Stimulated activated CD4-positive, alpha-beta T cell treated with anti-CD3 and anti-CD28 coated beads, Interleukin-2, amount 100 ng/mL, for 48 hours (primary cell): ENCODE measurements at places on chromosomes 5 and 9.
A peak's percentile ranks its signal among the peaks of the same experiment; 100 is the strongest.

DNA sequence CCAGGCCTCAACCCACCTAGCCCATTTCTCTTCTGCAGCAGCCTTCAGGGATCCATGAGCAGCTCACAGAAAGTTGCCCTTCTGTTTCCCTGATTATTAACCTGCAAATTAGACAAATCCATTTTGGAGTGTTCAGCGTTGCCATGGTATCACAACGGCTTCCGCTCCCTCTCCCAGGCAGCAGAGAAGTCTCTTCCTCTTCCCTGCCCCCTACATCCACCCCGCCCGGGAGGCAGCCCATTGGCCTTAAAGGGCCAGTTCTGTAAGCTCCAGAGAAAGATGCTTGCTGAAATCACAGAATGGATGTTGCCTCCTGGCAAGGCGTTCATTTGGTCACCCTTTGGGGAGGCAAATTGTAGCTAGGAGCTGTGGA, 47.7 kb upstream of the BOD1 start:
- DNase-seq = no peak

DNA sequence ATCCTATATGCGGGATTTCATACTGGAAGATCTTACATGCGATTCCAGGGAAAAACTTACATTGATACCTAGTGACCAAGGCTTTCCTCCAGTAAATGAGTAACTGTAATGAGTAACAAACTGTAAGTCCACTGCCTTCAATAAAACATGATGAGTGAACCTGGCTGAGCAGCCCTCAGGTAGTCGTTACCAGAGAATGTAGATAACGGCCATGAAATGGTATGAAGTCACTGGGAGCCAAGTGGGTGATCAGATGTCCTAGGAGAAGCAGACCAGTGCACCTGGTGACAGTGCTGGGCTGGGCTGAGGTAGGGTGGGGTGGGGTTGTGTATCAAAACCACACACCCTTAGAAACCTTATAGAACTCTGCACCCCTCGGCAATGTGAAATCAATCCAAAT, 203.6 kb downstream of the ALDH1A1 start:
- DNase-seq = no peak

DNA sequence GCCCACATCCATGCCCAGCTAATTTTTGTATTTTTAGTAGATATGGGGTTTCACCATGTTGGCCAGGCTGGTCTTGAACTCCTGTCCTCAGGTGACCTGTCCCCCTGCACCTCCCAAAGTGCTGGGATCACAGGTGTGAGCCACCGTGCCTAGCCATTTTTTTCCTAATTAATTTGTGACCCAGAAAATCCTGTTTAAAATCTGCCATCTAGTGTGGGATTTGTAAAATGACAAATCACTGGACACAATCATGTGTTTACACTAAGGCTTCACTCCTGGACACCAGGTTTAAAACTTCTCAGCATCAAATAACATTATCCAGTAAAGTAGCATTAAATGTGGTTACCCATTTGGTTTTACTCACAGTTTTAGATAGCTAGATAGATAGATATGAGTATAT, 18.6 kb upstream of the KDM4C start:
- no peak for DNase-seq

DNA sequence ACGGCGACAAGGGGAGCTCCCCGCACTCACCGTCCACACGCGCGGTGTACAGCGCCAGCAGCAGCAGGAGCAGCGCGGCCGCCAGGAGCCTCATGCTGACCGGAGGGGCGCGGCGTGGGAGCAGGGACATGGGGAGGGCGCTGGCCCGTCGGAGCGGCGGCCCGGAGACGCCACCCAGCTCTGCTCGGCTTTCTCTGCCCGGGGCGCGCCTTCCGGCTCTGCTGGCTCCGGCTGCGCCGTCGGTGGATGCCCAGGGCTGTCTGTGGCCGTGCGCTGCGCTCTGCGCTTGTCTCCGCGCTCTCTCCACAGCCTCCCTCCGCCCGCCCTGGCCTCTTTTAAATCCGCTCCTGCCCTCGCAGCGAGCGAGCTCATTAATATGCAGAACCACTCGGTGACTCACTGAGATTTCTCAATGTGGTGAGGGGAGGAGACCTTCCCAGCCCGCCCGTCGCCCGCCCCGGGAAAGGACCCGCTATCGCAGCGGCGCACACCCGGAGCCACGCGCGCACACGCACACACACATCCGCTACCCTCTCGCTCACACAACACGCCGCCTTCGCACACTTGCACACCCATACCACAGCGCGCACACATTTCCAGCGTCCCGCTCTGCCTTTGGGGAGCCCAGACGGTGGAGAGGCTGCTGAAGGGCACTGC, at the start of gene CXCL14:
TSS of gene CXCL14 (minus strand) at position 307 of the 657 bp plus-strand sequence. CDS start at position 94, 213 bp downstream.
- peak; percentile 5 for DNase-seq

GRCh38 chr5:96835791-96836191, 28.0 kb upstream of the ERAP1 start:
- DNase-seq = no peak

GRCh38 chr5:102139029-102139428, 157.1 kb downstream of the SLCO4C1 start:
- no peak for DNase-seq

GRCh38 chr9:93129691-93130500, 4.2 kb downstream of the NINJ1 start:
- no peak for DNase-seq

DNA sequence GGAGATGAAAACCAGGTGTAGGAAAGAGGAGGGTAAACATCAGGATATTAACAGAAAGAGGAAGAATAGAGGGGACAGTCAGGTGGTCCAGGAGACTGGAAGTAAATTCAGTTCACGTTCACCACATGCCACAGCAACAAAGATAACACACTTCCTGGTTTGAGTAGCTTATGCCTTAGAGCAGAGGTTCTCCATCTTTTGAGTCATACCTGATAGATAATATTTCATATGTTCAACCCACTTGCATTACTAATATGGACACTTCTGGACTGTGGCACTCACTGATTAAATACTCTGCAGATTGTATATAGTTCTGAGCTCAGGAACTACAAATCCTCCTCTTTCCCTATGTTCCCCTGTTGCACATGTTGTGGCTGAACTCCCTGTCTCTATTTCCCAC, 179.9 kb upstream of the NR3C1 start:
- DNase-seq = no peak

- DNase-seq = no peak
Measured at GRCh38 chr5:162824360-162824759, 613.0 kb upstream of the CCNG1 start.

- no peak for DNase-seq
Measured at GRCh38 chr5:68086857-68087256, 128.7 kb upstream of the PIK3R1 start.

- DNase-seq = no peak
Measured at GRCh38 chr5:172901788-172902496, 57.3 kb upstream of the RPL26L1 start.

GRCh38 chr9:127083138-127083980, 39.1 kb downstream of the ANGPTL2 start:
- DNase-seq = no peak

DNA sequence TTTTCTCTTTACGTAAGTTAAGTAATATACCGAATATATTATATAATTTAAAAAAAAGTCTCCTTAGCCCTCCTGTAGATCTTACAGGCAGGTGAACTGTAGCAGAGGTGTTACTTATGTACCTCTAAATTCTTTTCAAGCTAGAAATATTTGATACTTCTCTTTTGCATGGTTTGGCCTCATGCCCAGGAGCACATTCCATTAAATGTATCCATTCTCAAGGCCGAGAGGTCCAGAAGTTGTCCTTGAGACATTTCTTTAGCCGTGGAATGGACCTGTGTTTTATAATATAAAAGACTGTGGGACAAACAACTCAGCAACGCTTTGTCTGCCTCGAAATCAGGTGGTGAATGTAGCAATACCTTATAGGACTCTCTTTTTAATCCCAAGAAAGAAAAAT, 184.5 kb downstream of the TRIO start:
- no peak for DNase-seq

- DNase-seq = no peak
Measured at GRCh38 chr9:2087500-2088313, 72.6 kb downstream of the SMARCA2 start.

DNA sequence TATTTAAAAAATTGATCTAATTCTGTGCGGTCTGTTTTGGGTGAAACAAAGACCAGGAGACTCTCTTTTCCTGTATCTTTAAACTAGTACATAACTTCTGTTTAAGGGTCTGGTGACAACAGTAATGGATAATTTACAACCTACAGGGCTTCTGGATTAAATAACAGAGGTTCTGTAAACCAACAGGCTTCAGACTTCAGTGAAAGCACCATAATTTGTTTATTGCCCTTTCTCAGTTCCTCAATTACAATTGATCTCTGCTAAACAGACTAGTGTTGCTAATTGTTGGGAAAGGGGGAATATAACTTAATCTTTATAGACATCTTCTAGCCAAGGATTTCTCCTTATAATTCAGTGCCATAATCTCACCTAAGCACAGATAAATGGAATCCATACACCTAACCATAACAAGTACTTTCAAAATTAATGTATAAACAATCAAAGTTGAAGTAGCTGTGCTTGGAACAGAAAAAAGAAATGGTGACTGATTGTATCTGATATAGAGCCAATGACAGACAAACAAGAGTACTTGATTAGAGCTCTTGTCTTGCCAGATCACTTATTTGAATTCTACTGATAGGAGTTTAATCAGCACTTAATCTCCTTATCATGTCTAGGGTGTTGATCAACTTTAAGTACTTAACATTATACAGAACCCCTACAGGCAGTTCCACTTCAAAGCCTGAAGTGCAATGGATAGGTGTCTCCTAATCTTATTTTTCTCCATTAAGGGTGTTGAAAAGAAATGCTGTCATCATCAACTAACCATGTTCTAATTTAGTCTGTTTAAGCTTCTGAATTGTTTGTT, 536.0 kb downstream of the NR2F1-AS1 start:
- no peak for DNase-seq

- DNase-seq = no peak
Measured at GRCh38 chr5:144183254-144183889, 12.7 kb downstream of the KCTD16 start.

GRCh38 chr9:98998441-98999151, 54.9 kb downstream of the COL15A1 start:
- DNase-seq = peak; percentile 68

DNA sequence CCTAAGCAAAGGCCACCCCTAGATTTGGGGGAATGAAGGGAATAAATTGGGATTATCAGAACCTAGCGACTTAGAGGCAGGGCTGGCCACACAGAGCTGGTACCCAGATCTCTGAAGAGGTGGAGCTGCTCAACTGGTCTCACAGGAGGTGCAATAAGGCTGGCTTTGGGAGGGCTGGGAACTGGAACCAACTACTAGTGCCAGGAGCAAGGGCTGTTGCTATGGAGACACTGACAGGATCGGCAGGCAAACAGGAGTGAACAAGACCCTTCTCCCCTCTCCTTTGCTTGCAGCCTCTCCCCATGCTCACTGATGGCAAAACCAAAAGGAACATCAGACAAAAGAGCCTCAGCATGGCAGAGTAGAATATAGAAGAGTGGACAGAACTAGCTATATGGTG, 17.0 kb upstream of the WHRN start:
- DNase-seq = no peak

- no peak for DNase-seq
Measured at GRCh38 chr5:127184851-127185250, 105.7 kb upstream of the MEGF10 start.

DNA sequence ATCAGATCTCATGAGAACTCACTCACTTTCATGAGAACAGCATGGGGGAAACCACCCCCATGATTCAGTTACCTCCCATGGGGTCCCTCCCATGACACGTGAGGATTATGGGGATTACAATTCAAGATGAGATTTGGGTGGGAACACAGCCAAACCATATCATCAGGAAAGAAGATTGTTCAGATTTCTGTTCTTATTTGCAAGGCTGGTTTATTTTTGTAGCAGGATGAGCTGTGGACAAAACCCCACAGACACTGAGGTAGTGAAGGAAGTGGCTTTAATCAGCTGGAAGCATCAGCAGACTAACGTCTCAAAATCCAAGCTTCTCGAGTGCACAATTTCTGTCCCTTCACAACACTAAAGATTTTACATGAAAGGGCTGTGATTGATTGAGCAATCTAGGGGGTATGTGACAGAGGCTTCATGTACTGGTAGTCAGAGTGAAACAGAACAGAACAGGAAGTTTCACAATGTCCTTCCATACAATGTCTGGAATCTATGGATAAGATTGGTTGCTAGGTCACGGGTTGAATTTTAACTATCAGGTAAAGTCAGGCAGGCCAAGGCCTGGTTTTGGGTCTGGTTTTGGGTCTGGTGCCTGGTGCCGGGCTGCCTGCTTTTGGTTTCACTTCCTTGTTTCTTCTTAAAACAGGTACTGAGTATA, 91.3 kb upstream of the ZNF366 start:
- no peak for DNase-seq

DNA sequence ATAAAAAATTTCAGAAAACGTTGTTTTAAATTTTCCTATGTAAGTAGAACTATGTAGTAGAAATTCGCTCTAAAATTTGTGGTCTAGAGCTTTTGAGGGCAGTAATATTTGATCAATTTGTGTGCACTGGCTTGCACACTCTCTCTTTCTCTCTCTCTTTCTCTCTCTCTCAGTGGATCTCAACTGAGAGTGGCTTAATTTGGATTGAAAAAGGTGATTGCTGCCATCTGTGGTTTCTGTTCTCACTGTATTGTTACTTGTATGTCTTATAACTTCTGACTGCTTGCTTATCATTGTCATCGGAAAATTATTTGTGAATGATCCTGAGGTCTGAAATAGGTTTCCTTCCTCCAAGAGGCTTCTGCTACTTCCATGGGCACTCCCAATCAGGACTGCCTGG, 368.2 kb downstream of the KCTD16 start:
- DNase-seq = no peak

DNA sequence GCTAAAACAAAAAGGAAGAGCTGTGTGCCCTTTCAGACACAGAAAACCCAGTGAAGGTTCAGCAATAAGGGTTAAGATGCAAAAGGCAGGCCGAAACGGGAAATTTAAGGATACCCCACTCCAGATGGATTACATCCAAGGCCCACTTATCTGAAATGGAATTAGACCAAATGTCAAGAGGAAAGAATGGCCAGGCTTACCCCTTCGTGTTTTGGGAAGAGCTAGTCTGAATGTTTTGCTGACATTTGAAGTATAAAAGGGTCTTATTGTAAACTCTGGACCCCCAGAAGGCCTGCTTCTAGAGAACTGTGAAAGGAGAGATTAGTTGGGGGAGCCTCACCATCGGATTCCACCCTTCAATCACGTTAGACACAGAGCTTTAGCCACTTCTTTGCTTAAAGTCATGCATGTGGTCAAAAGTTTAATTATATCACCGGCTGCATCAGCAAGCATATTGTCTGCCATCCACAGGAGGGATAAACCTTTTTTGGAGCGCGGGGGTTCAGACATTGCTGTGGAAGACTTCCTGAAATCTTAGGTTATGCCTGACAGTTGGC, 93.3 kb downstream of the EFNA5 start:
- no peak for DNase-seq

GRCh38 chr9:134783699-134784039, 96.9 kb upstream of the FCN2 start:
- no peak for DNase-seq

GRCh38 chr9:93365427-93366118, 85.9 kb upstream of the FAM120A start:
- DNase-seq = no peak

- DNase-seq = no peak
Measured at GRCh38 chr5:65546141-65546540, 16.8 kb downstream of the CENPK start.

DNA sequence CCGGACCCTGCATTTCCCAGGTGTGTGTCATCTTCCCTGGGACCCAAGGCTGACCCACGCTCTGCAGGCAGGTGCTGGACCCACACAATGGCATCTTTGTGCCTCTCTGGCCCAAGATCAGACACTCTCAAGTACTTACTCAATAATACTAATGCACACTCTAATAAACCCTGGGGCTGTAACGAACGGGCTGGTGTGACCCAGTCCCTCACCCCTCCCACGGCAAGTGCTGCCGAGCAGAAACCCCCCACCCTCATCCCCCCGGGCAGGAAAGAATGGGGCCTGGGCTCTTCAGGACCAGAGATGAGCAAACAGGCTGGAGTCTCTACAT, 1.1 kb upstream of the OBP2B start:
- no peak for DNase-seq
